RPMI7951 (cell line): ENCODE measurements at places on chromosomes 11 and 22. TPM values are rescaled to one million over a fixed set of nuclear protein-coding genes. Genes with fewer than 3 reads are reported as not detected.
A peak's percentile ranks its signal among the peaks of the same experiment; 100 is the strongest.

DNA sequence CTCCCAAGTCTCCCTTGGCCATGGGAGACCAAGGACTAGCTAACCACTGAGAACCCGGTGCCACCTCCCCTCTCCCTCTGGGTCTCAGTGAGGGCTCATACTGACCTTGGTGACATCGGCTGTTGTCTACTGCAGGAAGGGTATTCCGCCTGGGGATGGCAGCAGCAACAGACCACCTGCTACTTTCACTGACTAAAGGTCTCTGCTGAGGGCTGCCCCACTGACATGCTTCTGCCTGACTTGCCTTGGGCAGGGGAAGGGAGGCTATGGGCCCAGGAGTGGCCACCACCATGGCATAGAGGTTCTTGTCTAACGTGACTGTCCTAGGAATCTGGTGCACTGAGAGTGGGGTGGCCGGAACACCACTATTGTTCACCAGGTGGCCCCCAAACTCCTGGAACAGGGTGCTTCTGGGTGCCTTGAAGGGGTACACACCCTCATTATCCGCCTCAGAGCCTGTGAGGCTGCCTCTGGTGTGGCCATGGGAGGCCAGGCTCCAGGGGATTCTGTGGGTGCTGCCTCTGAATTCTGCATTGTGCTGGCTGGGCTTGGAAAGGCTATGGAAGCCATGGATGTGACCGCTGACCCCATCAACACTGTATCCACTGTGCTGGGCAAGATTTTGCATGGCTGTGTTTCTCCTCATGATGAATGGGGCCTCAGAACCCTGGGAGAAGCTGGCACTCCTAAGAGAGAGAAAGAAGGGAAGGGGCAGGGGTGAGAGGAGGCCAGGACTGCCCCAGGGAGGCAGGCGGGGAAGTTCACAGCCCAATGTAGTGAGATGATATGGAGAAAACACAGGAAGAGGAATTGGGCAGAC, 38.3 kb downstream of the GAB4 start:
- DNase-seq: peak; percentile 5

- DNase-seq: no peak
Observed at GRCh38 chr22:46287873-46288751, 8.6 kb upstream of the GTSE1 start.

LRP4 gene
- 0.98 and 1.4 TPM in 2 replicates for total RNA-seq

SLC43A1 gene
- total RNA-seq: 6.5 and 7.3 TPM in 2 replicates

DNA sequence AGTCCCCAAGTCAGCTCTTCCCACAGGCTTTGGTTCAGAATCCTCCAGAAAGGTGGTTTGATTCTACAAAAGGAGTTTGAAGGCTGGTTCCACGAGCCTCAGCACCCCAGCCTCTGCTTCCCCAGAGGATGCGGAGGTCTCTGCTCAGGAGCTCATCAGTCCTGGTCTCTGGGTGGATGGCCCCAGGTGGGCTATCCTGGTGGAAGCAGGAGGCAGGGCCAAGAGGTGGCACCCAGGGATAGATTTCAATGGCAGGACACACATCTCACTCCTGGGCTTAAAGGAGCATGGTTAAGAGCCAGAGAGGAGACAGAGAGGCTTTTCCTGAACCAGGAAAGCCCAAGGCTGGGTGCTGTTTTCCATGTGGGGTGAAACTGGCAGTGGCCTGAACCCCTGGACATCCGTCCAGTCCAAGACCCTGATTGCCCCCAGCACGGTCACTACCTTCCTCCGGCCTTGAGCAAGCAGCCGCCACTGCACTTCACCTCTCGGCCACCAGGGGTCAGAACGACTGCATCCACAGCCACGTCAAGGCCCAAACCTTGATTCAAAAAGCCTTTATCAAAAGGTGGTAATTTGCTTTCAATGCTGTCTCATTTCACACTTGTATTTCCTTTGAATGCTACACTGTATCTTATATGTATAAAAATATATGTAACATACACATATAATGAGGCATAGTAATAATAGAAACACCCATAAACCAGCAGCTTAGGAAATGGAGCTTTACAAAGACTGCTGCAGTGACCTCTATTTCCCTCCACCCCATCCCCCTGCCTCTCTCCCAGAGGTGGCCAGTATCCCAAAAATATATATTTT, 19.3 kb upstream of the FXYD2 start:
- peak; percentile 46 for DNase-seq

ANO9 gene
- not detected in 2 replicates for total RNA-seq

DNA sequence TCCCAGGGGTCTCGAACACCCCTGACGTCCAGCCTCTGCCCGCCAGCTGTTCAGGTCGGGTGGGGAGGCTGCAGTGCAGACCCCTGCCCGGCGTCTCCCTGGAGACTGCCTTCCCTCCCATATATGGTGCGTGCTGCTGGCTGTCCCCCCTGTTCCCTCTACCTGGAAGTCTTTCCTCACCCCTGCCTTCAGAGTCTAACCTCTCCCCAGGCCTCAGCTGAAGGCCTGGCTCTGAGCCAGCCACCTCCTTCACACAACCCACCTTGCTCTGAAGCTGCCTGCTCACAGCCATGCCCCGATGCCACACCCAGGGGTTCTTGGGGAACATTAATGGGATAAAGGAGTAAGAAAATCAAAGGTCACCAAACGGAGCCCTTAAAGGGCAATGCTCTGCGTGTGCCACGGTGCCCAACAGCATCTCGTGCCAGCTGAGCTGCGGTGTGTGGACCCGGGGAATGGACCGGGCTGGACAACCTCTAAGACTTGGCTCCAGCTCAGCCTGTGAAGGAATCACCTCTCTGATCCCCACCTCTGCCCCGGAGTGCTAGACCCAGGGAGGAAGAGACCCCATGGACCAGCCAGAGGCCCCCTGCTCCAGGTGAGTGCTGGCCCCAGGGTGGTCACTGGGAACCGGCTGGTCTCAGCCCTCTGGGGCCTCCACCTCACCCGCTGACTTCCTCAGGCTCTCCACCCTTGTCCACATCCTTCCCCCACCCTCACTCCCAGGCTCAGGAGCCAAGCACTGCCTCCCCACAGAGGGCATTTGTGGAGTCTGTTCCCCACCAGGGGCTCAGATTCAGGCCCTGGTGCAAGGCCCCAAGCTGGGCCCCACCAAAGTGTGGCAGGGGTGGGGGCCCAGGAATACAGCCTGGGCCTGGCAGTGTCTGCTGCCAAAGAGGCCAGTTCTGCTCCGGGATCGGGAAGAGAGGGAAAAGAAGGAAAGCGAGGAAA, at the start of gene NLRP6:
Gene NLRP6 (plus strand): TSS at position 407 of the 951 bp plus-strand sequence. CDS start 163 bp downstream, at position 570.
- no peak for DNase-seq
